ENCODE measurements at places on chromosomes 6 and 20.

GRCh38 chr20:21219686-21220085, 83.4 kb upstream of the XRN2 start:
- DNase-seq = no peak

DNA sequence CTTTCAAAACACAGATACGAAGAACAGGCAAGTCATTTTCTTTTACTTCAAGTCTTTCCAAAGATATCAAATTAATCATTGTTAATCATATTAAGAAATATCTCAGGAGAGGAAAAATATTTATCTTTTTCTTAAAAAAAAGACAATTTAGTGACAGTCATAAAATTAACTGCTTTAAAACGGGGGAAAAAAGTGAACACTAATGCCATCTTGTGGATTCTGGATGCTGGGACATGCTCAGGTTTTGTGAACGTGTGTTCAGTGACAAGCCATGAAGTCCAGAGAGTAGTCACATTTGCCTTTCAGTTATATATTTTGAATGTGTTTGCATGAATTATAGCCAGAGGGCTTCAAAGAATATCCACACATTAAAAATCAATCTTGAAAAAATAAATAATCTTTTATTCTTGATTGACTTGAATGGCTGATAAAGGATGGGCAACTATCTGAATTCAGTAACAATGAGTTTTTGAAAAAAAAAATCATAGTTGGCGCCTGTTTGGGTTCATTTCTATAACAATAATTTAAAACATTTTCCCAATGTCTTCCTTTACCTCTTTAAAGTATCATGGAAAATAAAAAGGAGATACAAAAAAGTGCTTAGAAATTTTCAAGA, 74.7 kb upstream of the NOX3 start:
- DNase-seq = no peak

GRCh38 chr6:30325150-30325872, 1.4 kb upstream of the TRIM39 start:
- DNase-seq = peak; percentile 30

DNA sequence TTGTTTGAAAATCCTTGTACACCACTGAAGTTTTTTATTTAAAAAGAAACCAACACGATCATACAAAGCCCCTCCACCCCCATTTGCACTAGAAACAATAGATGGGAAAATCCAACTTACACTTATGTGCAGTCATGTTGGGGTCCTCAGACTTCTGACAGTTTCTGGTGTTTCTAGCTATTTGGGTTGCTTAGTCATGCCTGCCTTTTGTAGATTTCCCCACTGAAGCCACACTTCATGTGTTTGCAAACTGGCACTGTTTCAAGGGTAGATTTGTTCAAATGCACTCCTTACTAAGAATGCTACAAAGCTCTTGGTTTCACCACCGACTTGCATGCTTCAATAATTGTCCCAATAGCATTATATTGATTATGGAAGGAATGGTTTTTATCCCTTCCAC, 1.5 kb downstream of the SH3BGRL2 start:
- no peak for DNase-seq

DNA sequence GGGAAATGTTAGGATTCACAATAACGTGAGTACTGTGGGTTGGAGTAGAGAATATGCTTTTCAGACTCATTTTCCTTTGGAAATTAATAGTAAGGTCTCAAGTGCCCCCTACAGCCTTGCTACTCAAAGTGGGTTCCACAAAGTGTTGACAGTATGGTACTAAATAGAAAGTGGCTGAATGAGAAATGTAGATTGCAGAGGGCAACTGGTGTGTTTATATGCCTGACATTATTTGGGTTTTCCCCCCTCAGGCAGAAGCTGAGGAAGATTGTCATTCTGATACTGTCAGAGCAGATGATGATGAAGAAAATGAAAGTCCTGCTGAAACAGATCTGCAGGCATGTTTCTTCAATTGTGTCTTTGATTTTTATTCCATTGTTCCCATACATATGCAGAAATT, 5.6 kb downstream of the FBXO9 start:
- no peak for DNase-seq

DNA sequence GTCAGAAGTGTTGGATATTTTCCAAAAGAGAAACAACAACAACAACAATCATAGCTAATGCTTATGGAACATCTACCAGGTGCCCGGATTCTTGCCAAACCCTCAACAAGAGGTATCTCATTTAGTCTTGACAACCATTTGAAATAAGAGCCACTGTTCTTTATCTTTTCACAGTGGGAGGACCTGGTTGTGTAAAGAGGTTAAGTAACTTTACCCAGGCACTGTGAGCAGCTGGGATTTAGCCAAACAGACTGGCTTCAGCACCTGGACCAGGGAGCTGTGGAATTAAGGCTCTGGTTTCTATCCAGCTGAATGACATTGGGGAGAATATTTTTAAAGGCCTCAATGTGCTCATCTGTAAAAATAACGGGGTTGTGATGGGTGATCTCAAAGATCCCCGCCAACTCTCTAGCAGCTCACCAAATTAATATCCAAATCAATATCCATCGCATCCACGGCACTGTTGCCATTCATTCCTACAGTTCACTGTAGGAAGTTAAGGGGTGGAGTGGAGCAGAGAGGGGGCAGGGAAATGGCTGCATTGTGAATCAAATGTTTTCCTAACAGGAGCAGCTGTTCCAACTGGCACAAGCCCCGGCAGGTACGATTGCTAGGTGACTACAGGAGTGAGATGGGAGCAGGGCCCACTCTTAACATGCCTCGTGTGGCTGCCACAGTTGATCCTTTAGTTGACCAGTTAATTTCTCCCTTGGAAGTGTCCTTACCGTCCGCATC, 61.8 kb downstream of the GCNT2 start:
- no peak for DNase-seq

- no peak for DNase-seq
These were observed 171.6 kb downstream of the TMEM200A start for GRCh38 chr6:130537447-130537846.

DNA sequence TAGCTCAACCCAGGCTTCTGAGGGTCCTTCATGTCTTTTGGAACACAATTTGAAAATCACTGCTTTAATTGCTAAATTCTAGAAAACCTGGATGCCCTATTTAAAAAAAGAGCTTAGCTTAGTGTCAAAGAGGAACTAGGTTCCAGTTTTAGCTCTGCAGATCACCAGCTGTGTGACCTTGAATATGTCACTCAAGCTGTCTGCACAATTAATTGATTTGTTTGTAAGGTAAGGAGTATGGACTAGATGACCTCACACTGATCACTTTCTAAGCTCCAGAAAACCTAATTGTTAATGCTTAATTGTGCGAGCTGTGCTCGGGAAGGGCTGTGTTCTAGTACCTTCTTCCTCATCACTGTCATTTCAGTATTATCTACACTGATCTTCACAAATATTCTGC, 26.2 kb downstream of the UTRN start:
- no peak for DNase-seq

- DNase-seq = no peak
These were observed 236.3 kb upstream of the ZNF217 start for GRCh38 chr20:53829724-53830521.

DNA sequence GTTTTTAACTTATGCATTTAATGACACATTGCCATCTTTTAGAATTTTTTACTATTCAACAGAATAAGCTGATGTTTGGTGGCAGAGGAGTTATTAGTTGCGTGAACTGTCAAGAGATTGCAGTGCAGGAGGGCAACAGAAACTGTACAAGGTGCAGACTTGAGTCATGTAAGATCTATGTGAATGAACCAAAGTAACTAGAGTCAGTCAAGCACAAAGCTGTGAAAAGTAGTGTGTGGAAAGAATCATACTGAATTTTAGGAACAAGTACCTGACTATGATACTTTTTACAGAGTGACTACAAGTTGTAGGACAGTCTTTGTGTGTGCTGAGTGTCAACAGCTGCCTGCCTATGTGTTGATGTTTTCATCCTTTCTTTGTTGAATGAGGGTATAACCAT, 2.7 kb upstream of the C6orf163 start:
- DNase-seq = no peak

GRCh38 chr6:22043284-22043962, 253.4 kb downstream of the PRL start:
- no peak for DNase-seq

DNA sequence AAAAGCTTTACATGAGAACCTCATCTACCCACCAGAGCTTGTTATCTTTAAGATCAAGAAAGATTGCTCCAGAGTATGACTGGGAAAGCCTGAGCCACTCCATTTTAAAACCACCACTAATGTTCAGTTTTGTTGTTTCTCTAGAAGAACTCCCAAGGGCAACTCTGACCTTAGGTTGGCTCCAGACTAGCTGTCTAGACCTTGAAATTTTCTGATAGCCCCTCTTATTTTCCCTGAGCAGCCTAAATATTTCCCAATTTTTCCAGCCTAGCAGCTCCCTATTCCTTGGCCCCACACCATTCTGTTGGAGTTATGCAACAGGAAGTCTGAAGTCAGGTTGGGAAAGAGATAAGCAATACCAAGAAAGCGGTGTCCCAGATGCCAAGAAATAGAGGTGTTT, 84.6 kb upstream of the TCF21 start:
- no peak for DNase-seq

DNA sequence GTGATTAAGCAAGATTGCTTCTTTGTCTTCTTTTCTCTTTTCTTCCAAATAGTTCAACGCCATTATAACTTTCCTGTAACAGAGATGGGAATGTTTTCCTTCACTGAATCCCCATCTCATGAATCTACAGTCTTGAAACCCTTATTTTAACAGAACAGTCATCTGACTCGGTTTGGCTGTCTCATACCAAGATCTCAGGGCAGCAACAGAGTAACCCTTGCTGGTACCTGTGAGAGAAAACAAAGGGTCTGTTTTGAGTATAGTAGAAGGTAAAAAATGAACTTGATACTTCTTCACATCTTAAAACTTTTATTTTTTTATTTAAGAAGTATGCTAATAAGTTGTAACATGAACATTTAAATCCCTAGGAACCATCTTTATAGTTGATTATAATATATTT, 19.6 kb upstream of the DSE start:
- DNase-seq = no peak

DNA sequence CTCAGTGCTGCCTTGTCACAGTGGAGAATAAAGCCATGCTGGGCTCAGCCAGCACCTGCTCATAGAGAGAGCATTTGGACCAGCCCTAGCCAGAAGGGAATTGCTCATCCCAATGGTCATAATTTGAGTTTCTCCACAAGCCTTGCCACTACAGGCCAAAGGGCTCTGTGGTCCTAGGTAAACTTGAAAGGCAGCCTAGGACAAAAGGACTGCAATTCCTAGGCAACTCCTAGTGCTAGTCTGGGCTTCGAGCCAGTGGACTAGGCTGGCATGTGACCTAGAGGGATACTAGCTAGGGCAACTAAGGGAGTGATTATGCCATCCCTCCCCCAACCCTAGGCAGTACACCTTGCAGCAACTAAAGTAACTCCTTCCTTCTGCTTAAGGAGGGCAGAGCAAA, 516.2 kb downstream of the BCKDHB start:
- no peak for DNase-seq

GRCh38 chr6:33412140-33413009, 1.6 kb downstream of the PHF1 start:
- DNase-seq = no peak

DNA sequence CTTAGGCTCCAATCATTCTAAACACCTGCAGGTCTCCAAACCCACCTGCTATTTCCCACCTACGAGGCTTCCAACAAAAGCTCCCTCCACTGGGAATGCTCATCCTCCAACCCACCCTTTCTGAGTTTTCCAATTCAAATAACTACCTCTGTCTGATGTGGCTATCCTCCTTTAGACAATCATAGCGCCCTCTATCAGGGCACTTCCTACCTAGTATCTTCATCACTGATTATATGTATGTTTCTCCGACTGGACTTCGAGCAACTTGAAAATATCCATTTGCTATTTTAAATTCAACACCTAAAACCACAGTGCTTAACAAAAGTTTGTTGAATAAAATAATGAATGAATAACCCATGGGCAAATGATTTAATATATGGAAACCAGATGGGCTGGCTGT, 41.3 kb downstream of the MTFR2 start:
- no peak for DNase-seq

GRCh38 chr20:14507711-14508110, 170.3 kb upstream of the FLRT3 start:
- DNase-seq = no peak

DNA sequence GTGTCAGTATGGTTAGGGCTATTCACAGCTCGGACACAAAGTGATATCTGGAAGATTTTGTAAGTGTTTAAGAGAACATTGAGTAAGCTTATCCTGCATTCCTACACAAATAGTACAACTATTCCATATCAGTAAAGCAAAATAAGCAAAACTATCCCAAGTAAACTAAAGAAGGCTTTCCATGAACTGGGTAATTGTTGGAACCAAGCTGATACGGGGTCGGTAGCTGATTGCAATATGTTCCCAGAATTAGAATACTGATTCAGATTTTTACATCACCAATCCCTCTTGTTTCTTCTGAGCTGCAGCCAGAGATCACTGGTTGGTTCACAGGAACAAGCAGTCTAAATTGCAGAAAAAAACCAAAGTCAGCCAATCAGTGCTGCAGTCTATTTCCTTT, 54.1 kb downstream of the CDS2 start:
- DNase-seq = no peak

DNA sequence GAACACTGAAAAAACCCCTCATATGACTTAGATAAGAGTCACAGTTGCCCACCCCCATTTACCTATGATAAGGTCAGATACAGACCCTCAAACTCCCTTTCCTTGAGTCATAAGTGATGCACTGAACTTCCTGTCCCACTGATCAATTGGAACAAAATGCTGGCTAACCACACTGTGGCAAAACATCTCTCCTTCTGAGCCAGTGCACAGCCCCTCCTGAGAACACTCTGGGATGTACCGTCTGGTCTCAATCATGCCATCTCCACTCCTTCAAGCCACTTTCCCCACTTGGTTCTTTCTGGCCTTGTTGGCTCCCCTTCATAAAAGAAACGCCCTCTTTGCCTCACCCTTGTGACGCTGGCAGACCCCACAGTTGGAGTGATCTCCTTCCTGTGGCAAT, 42.6 kb upstream of the NXT1 start:
- DNase-seq = no peak

DNA sequence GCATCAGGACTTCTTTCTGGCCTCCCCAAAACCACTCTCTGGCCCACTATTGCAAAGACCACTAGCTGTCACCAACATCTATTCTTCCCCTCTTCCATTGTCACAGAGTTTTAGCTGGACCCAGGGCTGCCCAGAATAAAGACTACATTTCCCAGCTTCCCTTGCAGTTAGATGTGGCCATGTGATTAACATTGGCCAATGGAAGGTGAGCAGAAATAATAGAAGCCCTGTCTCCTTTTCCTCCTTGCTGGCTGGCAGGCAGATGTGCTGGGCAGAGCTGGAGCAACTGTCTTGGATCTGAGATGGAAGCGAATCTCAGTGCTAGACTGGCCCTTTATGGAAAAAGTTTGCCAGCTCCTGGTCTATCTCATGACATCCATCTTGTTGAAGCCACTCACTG, 97.0 kb downstream of the KCNB1 start:
- DNase-seq = no peak

DNA sequence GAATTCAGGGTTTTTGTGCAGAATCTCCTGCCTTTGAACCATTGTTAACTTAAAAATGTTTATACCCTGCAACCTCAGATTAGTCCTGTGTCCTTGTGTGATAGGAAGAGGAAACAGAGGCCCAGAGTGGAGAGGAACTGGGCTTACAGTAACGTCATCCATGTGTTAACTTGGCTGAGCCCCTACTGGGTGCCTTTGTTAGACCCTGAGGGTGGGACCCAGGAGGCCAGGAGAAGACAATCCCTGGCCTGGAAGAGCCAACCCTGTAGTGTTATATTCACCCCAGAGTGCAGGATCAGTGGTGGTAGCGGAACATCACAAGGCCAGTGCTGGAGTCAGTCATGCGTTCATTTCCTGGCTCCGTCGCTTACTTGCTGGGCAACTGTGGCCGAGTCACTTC, 10.6 kb downstream of the MYLK2 start:
- DNase-seq = no peak

- DNase-seq = no peak
These were observed 393.7 kb downstream of the UTRN start for GRCh38 chr6:144678844-144679243.
